Left ventricle myocardium inferior (tissue), 1 donor: ENCODE measurements at places on chromosomes 5 and 9. TPM values are rescaled to one million over a fixed set of nuclear protein-coding genes. Genes with fewer than 3 reads are reported as not detected.
A peak's percentile ranks its signal among the peaks of the same experiment; 100 is the strongest.

Gene HRCT1
- total RNA-seq: 6.2 TPM

Gene NDUFAF2
- total RNA-seq: 37.6 TPM

Gene OTP
- total RNA-seq: not detected

Gene MAT2B
- total RNA-seq: 69.2 TPM

Gene FGF1
- total RNA-seq: 59.9 TPM

Gene TEX48
- not detected for total RNA-seq

Gene BTNL3
- not detected for total RNA-seq

Gene TNFSF15
- total RNA-seq: 0.11 TPM

Gene TYRP1
- 74.1 TPM for total RNA-seq

Gene TMOD1
- total RNA-seq: 186 TPM

Gene NDUFS6
- total RNA-seq: 122 TPM

Gene ALG2
- 14.8 TPM for total RNA-seq

Gene DAB2
- 28.5 TPM for total RNA-seq

Gene MTMR12
- total RNA-seq: 13.8 TPM

DNA sequence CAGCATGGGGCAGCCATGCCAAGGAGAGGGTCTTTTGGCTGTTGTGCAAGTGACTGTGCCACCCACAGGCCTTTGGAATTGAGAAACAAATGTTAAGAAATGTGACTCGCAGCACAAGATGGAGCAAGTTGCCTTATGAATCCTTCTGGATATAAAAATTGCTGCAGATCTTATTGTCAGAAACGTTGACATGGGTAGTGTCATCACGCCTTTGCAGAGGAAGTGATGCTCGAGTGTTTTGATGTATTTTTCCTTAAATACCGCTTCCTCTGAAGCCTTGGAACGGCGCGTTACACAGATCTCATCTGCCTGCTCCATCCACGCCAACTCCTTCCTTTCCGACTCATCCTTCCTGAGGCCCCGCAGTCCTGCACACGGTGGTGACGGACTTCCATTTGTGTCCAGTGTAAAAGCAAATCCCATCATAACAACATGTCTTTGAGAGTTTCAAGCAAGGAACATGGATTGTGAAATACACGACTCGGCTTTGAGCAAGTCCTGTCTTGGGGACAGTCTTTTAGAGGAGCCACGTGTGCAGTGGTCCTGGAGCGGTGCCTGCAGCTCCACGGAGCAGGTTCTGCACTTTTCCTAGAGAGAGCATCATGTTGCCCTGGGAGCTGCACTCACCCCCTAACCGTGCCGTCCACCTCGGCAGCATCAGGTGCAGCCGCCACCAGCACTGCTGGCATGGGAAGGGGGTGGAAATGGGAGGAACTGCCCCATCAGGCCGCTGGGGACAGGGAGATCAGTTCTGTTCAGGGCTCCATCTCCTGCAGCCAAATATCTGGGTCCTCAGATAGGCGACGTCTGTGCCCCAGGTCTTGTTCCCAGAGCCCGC lies 15.1 kb downstream of the ROPN1L start:
- no peak for DNase-seq

DNA sequence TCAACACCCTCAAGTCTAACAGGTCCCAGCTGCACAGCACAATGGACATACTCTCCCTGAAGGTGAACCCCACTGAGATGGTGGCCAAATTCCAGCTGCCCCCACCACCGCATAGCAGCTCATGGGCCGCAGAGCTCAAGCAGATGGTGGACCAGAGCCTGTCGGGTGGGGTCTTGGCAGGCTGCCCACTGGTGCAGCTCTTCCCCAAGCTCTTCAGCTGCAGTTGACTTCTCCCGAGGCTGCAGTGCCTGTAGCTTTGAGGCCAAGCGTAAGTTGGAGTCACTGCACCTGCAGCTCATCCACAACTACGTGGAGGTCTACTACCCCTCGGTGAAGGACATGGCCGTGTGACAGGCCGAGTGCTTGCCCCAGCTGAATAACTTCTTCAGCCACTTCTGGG lies 56.6 kb upstream of the SPTLC1 start:
- DNase-seq: no peak

DNA sequence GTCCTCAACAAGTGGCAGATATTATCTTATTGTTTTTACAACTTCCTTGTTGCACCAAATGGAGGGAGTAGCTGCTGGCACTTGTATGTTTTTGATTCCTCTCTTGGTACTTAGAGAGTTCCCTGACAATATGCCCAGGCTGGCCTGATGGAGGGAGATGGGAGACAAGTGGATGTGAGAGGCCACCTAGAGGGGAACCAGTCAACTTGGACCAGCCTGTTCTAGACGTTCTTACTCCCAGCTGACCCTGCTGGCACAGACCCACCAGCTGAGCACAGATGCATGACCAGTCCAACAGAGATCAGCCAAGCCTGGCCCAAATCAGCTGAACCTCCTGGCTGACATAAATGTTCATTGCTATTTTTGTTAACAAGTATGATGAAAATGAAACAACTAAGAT lies 60.9 kb upstream of the GDNF start:
- DNase-seq: peak; percentile 79

GRCh38 chr9:129336601-129337331 lies 158.7 kb upstream of the IER5L start:
- no peak for DNase-seq

GRCh38 chr5:157387683-157388093 lies 72.3 kb upstream of the NIPAL4 start:
- no peak for DNase-seq

GRCh38 chr5:3342271-3343100 lies 253.1 kb upstream of the IRX1 start:
- no peak for DNase-seq

GRCh38 chr9:137103206-137103999 lies 11.1 kb downstream of the DPP7 start:
- DNase-seq: no peak

DNA sequence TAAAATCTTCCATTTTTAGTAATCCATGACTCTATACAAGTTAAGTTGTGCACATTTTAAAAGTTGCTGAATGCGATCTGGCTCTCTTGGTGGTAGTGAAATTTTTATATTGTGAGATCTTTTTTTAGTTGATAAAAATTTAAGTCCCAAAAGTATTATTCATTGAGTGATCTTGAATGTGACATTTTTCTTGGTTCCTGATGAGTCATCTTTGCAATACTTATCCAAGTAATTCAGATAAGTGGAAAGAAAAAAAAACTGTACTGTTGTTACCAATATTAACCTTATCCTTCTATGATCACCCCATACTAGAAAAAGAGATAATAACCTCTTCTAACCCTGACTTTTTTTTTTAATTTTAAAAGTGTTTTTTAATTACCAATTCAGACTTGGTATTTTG lies 601.3 kb downstream of the PSAT1 start:
- DNase-seq: no peak

GRCh38 chr9:4138781-4139180 lies 161.1 kb downstream of the GLIS3 start:
- no peak for DNase-seq
